Hippocampal formation (tissue), 2 donors: ENCODE measurements at places on chromosomes 3 and 15.

- DNase-seq: no peak
Observed at GRCh38 chr3:143605233-143605950, 242.9 kb downstream of the SLC9A9 start.

DNA sequence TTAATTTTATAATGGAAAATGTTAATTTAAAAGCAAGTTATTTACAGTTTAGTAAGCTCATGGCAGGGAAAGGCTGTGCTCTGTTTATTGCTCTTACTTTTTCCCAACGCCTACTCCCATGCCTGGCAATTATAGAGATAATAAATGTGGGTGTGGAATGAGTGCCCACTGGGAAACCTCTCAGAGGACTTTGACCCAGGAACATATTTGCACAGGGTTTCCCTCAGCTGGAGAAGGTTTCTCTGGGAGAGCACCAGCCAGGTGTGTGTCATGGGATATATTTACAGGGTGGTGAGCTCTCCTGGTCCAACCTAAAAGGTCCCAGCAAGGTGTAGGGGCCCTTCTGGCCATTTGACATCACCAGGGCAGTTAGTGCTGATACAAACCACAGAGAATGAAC, 27.9 kb downstream of the ZNF710 start:
- DNase-seq: no peak

DNA sequence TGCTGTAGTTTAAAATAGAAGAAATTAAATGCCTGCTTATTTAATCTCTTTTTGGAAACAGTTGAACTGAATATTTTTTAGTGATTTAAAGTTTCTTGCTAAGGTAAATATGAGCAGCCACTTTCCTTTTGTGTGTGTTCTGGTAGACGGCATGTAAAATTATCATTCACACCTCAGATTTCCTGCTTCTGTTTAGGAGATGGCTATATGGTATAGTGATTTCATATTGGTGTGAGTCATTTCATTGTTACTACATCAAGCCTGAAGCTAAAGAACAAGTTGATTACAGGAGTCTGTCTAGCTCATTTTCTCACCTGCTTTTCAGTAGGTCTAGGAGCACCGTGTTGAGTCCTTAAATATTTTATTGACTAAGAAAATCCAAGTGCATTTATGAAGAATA, 2.2 kb downstream of the LRCH3 start:
- no peak for DNase-seq

GRCh38 chr3:141941093-141941492, 64.7 kb downstream of the ATP1B3 start:
- no peak for DNase-seq

GRCh38 chr3:158845765-158846350, 44.0 kb downstream of the MFSD1 start:
- no peak for DNase-seq

DNA sequence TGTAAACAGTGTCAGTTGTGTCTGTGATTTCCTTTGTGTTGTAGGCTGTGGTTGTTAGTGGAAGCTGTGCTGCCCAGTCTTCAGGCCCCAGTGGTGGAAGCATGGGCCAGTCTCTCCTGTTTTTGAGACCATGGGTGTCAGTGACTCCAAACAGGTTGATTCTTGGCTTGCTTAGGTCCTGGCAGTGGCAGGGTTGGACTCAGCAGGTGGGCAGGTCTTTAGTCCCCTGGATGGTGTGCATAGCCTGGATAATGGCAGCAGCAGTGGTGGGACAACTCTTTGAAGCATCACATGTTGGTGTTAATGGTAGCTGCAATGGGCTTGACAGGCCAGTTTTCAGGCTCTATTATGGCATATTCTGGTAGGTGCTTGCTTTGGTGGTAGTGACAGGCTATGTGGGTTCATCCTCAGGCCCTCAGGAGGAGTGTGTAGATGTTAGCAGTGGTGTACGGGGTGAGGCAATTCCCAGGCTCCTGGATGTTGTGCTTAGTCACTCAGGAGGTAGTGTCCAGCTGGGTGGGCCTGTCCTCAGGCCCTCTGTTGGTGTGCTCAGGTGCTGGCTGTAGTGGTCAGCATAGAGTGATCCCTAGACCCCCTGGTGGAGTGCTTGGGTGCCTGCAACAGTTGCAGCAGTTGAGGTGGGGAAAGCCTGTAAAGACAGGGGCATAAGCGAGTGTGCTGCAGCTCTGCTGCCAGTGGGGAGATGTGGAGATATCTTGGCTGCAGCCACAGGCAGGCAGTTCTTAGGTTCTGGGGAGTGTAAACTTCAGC, 596.7 kb downstream of the PDCD6IP start:
- DNase-seq: no peak

DNA sequence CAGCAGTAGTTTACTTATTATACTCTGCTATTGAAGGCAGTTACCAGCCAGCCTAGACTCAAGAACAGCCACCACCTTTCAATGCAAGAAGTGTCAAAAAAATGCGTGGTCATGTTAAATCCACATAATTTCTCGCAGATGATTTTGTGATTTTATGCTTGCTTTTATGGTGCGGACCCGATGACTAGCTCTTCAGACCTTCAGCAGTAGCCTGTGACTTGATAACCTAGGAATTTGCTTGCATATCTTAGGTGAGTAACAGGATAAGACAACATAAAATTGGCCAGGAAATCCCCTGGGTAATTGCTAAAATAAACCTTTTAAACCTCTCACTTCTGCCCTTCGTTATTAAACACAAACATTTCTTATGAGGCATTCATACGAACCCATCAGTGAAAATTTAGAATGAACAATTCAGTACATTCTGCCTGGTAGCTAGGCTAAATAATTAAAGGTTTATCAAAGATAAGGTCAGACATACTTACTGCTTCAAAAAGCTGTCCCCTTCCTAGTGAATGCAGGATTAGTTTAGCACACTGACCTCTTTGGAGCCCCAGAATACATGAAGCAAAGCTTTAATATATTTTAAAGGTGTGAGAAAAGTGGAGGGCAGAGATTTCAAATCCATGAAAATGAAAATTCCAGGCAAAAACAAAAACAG, 798.8 kb downstream of the OTOL1 start:
- no peak for DNase-seq

DNA sequence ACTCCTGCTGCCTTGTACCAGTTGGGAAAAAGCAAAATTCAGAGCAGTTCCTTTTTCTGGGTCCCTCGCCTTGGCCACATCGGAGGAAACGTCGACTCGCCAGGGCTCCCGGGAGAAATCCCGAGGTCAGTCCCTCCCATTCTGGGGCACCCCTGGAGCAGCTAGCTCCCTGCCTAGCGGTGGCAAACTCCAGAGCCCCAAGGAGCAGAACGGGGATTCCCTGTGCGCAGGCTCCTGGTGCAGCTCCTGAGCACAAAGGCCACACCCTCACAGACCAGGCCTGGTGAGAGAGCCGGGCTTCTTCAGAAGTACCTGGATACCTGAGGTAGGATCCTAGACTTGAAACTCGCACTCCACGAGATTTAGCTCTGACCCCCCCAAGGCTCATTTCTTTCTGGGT, 2.6 kb downstream of the LRRC3B start:
- no peak for DNase-seq

DNA sequence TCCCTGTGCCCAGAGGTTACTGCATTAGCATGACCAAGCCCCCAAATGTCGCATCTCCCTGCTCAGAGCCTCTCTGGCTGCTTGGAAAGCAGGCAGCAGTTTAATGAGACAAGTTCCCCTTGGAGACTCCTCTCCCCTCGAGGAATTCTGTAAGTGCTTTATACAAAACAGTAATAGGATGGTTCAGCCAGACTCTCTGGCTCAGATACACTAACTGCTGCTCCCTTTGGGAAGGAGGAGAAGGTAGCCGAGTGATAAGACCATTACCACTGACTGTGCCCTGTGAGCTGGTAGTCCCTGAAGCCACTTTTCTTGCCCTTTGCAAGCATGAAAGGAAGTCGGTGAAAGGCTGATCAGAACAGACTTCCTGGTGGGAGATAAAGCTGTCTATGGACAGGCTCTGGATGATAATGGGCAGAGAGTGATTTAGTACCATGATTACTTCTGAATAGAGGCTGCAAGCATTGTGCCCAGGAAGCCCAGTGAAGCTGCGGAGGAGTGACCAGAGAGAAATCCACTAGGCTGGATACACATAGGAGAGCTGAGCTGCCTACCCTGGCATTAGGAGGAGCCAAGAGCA, 100.8 kb downstream of the SEMA6D start:
- no peak for DNase-seq
